Type B pancreatic cell (in vitro differentiated cells): ENCODE measurements at places on chromosomes 5 and 9. TPM values are rescaled to one million over a fixed set of nuclear protein-coding genes. Genes with fewer than 3 reads are reported as not detected.

Gene PAX5
- total RNA-seq: not detected in 2 replicates

Gene ASPN
- 1.3 TPM in 1 of 2 replicates, not detected in the other for total RNA-seq

Gene TMOD1
- 10.5 and 12.9 TPM in 2 replicates for total RNA-seq

Gene CD180
- total RNA-seq: not detected in 2 replicates

Gene DMRT3
- total RNA-seq: 0.74 and 0.80 TPM in 2 replicates

Gene NDUFB6
- total RNA-seq: 42.9 and 45.6 TPM in 2 replicates

Gene PCDH12
- total RNA-seq: not detected in 2 replicates

Gene C1QTNF3
- total RNA-seq: 3.2 and 5.1 TPM in 2 replicates

Gene MARCHF3
- total RNA-seq: 4.9 and 5.9 TPM in 2 replicates

Gene IRX4
- total RNA-seq: 1.6 and 6.0 TPM in 2 replicates

Gene ABCA1
- total RNA-seq: 16.2 and 20.8 TPM in 2 replicates

Gene MACIR
- total RNA-seq: 19.3 and 20.8 TPM in 2 replicates

Gene LPCAT1
- 91.6 and 97.1 TPM in 2 replicates for total RNA-seq

Gene C9orf153
- total RNA-seq: 1.1 TPM in 1 of 2 replicates, not detected in the other

Gene GPR150
- not detected in 2 replicates for total RNA-seq

Gene OR1Q1
- not detected in 2 replicates for total RNA-seq

Gene CCL28
- total RNA-seq: 2.0 TPM in 1 of 2 replicates, not detected in the other

Gene VLDLR
- 21.6 and 38.1 TPM in 2 replicates for total RNA-seq

Gene ELAVL2
- 4.5 and 11.6 TPM in 2 replicates for total RNA-seq

Gene LRRC70
- 1.1 and 1.3 TPM in 2 replicates for total RNA-seq

Gene IARS1
- 125 and 143 TPM in 2 replicates for total RNA-seq

Gene PCDHGA11
- total RNA-seq: 2.6 TPM in 2 replicates

Gene ZNF366
- not detected in 2 replicates for total RNA-seq

Gene SLC36A3
- total RNA-seq: not detected in 2 replicates

Gene SPINK4
- not detected in 2 replicates for total RNA-seq

Gene LMAN2
- total RNA-seq: 102 and 129 TPM in 2 replicates

Gene FBLL1
- total RNA-seq: 2.1 and 3.3 TPM in 2 replicates

Gene SKIC3
- 71.2 and 83.4 TPM in 2 replicates for total RNA-seq

Gene ZNF474
- total RNA-seq: 0.24 and 1.9 TPM in 2 replicates

Gene DND1
- 1.6 and 2.6 TPM in 2 replicates for total RNA-seq

Gene AMBP
- 110 and 230 TPM in 2 replicates for total RNA-seq

Gene CDKN2B-AS1
- 0.58 and 1.5 TPM in 2 replicates for total RNA-seq

Gene UTP15
- 15.7 and 22.7 TPM in 2 replicates for total RNA-seq

Gene ZFR
- total RNA-seq: 56.7 and 67.1 TPM in 2 replicates

Gene SMIM33
- not detected in 2 replicates for total RNA-seq

Gene ZNF354C
- total RNA-seq: 3.3 and 7.8 TPM in 2 replicates
